ENCODE measurements at places on chromosomes 16 and 17.

- peak; percentile 31 for DNase-seq
These were observed 32.7 kb upstream of the CDH1 start for GRCh38 chr16:68704232-68704867.

DNA sequence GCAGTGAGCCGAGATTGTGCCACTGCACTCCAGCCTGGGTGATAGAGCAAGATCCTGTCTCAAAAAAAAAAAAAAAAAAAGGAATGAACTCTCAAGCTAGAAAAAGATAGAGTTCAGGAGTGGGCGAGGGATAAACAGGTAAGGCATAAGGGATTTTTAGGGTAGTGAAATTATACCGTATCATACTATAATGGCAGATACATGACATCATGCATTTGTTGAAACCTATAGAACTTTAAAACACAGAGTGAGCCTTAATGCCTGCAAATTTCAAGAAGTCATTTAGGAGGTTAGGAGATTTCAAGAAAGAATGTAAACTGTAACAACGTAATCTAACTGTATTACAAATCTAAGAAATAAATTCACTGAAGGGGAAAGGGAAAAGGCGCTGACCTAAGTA, 20.4 kb downstream of the SKAP1 start:
- no peak for DNase-seq

DNA sequence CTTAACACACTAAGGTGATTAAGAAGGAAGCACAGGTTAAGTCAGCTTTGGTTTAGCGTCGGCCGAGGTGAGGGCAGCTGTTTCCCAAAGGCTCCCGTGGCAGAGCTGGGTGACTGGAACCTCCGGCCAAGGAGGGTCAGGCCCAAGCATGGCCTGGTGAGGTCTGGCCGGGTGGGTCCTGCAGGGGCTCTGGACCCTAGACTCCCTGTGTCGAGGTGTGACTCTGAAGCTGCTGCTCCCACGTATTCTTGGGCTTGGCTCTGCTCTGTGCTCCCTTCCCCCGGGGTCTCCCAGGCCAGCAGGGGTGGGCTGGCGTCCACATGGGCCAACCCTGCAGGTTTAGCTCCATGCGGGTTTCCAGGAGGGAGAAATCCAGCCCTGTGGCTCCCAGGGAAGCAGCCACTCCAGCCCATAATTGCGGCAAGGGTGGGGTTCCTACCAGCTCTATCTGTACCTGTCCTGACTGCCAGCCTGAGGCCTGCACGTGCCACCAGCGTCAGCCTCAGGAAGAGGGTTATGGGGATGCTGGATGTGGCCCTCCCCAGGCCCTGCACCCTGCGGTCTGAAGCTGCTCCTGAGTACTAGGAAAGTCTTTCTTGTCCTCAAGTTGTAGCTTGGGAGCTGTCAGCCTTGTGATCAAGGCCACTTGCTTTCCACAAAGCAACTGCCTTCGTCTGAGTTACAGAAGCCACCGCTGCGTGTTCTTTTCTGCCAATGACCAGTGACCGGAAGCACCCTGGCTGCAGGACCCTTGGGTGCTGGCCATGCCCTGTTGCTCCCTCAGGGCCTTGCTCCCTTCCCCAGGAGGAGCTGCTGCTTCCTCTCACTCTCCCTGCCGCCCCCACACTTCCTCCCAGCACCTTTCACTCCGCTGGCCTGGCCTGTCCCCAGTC, 4.8 kb downstream of the CDK5R1 start:
- no peak for DNase-seq

- DNase-seq = no peak
These were observed 174.7 kb downstream of the KATNIP start for GRCh38 chr16:27724482-27725235.

- no peak for DNase-seq
These were observed at the start of gene C16orf74 for GRCh38 chr16:85750827-85751697. Gene C16orf74, minus strand, starts transcription at chr16:85751096. Its CDS starts 15,879 bp downstream, at chr16:85735217.

DNA sequence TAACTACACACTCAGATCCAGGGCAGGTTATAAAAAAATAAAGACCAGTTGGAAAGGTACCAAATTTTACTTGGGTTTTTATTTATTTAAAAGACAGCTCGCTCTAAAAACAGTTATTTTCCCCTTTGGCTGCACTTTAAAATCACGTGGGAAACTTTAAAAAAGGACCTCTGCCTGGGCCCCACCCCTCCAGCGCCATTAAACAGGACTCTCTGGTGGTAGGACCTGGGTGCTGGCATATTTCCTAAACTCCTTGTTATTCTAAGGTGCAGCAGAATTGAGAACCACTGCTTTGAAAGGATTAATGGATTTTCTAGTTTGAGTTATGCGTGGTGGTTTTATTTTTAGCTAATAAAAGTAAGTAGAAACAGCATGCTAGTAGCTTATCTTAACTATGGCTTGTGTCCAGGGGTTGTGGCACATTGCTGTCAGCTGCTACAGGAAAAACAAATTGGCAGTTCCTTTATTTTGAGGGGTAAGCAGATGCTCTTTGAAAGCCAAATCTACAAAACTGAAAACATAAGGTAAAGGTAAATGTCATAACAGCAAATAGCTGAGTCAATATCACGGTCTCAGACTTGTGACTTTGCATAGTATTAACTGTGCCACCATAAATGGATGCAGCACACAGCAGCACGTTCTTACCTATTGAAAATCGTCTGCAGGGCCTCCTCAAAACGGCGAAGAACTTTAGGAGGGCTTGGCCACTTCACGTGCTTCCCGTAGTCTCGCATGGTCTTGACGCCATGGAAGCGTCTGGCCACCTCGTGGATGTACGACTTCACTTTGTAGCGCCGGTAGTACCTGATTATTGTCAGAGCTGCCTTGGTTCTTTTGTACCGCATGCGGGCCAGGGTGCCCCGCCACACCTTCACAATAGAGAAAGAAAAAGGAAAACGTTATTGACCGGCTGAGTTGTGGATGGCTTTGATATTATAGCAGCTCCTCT, 172.0 kb downstream of the CDK5R1 start:
- DNase-seq = no peak
